Fibroblast of skin of right quadriceps (primary cell): ENCODE measurements at places on chromosomes 7 and 10.
A peak's percentile ranks its signal among the peaks of the same experiment; 100 is the strongest.

DNA sequence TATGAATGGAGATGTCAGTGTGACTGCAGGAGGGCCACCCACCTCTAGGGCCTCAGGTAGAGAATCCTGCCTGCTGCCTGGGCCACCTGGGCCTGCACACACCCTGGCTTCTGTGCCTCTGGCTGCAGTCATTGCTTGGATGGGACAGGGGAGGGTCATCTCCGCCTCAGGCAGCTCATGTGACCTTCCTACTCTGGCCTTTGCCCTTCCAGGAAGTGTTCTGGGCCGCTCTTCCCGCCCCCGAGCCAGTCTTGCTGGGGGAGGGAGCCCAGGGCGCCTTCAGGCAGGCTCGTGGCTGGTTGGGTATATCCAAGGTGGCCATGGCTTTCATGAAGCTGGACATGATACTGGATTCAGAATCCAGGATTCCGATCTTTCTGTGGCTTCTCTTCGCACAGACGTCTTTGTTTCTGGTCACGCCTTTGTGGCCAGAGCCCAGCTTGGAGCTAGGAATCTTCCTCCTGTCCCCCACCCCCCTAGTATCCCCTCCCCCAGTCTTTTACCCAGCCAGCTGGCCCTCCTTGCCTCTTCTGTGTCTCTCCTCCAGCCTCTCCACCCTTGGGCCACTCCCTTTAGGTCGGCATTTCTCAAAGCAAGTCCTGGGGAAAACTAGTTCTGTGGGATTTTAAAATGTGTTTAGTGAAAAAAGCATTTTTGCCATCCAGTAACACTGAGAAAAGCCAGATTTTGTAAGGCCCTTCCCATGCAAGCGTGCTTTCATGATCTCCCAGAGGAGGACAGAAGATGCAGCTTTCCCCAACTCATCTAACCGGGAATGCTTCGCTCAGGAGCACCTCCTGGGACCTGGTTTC, 119.6 kb downstream of the ZMIZ1 start:
- no peak for DNase-seq

GRCh38 chr10:121248266-121248665, 350.0 kb downstream of the FGFR2 start:
- DNase-seq, result no peak

GRCh38 chr7:8507566-8507965, 74.2 kb downstream of the NXPH1 start:
- DNase-seq, result no peak

DNA sequence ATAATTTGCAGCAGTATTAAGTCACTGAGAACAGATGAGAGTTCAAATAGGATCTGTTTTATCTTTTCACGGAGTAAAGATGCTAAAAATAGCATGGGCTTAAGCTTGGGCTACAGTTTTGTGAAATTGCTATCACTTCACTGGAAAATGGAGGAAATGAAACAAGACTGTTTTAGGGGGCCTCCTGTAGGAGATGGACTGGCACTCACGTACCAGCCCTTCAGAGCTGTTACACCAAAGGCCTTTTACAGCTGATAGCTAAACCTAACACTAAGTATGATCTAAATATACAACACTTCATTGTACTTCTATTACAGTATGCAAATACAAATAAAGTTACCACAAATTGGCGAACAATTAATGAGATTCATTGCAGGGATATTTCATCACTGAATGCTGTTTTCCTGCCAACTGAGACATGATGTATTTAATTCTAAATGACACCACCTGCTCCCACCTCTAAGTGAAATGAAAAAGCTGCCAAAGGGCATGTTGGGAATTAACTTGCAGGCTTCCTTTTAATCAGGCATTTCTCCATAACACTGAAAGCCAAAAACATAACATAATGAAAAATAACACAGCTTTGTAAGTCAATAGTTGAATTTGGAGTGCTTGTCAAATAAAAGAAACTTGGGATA, 304.5 kb upstream of the LRRN3 start:
- DNase-seq, result no peak

DNA sequence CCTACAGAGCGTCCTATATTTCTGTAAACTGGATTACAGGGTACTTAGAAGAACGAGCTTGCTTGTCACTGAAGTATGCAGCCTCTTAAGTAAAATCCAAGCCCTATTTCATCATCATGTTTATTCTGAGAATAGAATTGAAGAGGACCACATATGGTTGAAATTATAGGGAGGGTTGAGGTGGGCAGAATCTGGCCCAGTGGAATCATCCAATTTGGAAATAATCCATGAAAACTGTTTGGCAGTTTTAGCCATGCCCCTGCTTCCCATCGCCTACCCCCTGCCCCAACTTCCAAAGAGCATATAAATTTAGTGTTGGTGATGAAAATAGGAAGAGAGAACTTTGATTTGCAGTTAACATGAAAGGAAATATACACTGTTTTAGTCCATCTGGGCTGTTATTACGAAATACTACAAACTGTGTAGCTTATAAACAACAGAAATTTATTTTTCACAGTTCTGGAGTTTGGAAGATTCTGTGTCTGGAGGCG, 150.4 kb downstream of the PRKG1 start:
- peak; percentile 94 for DNase-seq

GRCh38 chr10:17867056-17867455, 57.9 kb downstream of the MRC1 start:
- no peak for DNase-seq

GRCh38 chr7:45145881-45146280, 11.7 kb upstream of the RAMP3 start:
- no peak for DNase-seq
